Activated B cell treated with CpG ODN at 0.5 μM for 24 hours (primary cell): ENCODE measurements at places on chromosomes 6 and 20. TPM values are rescaled to one million over a fixed set of nuclear protein-coding genes. Genes with fewer than 3 reads are reported as not detected.

DNA sequence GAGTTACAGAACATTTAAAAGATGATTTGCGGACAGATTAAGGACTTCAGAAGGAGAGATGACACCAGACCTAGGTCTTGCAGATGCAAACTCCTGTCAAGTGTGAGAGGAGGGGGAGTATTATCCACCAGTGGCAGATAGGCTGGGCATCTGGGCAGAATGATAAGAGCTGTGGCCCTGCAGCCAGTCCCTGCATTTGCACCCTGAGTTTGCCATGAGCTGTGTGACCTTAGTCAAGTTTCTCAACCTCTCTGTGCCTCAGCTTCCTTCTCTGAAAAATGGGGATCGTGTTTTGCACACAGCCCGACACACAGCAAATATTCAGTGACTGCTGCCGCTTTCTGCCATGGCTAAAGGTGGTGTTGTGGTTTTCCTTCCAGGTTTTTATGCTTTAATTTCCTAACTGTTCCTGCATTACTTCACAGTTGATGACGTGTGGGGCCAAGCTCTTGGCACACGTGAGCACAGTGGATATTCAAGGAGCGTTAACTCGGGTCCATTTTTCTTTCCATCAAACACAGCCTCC, 516.2 kb downstream of the CDH26 start:
- no peak for DNase-seq
- no peaks in the 10 kb centered on the region for H3K27me3 ChIP-seq
- no peak overlapping the region for H3K4me3 ChIP-seq
- no peaks in the 10 kb centered on the region for H3K36me3 ChIP-seq

GRCh38 chr6:7169296-7169721, 61.5 kb downstream of the RREB1 start:
- peaks cover 16% of the 10 kb centered on the region for H3K36me3 ChIP-seq
- no peaks in the 10 kb centered on the region for H3K27me3 ChIP-seq
- H3K4me1 ChIP-seq, result peaks cover 71% of the 10 kb centered on the region
- DNase-seq, result no peak

LRP11 gene
- 0.29 TPM in 2 replicates for total RNA-seq

- peaks cover 14% of the 10 kb centered on the region for H3K27me3 ChIP-seq
- H3K4me3 ChIP-seq, result no peak overlapping the region
- H3K27ac ChIP-seq, result no peak overlapping the region
- H3K4me1 ChIP-seq, result peaks cover 10% of the 10 kb centered on the region
- no peak for DNase-seq
These were observed 569.7 kb upstream of the MARCKS start for GRCh38 chr6:113287396-113287795.

DNA sequence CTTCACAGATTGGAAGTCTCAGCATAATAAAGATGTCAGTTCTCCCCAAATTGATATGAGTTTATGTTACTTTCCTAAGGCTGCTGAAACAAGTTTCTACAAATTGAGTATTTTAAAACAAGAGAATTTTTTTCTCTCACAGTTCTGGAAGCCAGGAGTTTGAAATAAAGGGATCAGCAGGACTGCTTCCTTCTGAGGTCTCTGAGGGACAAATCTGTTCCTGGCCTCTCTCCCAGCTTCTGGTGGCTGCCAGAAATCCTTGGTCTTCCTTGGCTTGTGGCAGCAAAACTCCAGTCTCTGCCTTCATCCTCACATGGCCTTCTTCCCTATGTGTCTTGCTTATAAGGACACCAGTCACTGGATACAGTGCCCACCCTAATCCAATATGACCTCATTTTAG, 136.1 kb downstream of the TFAP2A start:
- no peaks in the 10 kb centered on the region for H3K4me1 ChIP-seq
- DNase-seq, result no peak
- H3K4me3 ChIP-seq, result no peak overlapping the region
- H3K27me3 ChIP-seq, result no peaks in the 10 kb centered on the region

- no peaks in the 10 kb centered on the region for H3K27me3 ChIP-seq
- no peak for DNase-seq
- no peaks in the 10 kb centered on the region for H3K36me3 ChIP-seq
These were observed 25.9 kb downstream of the PLAGL2 start for GRCh38 chr20:32181606-32182005.

DNA sequence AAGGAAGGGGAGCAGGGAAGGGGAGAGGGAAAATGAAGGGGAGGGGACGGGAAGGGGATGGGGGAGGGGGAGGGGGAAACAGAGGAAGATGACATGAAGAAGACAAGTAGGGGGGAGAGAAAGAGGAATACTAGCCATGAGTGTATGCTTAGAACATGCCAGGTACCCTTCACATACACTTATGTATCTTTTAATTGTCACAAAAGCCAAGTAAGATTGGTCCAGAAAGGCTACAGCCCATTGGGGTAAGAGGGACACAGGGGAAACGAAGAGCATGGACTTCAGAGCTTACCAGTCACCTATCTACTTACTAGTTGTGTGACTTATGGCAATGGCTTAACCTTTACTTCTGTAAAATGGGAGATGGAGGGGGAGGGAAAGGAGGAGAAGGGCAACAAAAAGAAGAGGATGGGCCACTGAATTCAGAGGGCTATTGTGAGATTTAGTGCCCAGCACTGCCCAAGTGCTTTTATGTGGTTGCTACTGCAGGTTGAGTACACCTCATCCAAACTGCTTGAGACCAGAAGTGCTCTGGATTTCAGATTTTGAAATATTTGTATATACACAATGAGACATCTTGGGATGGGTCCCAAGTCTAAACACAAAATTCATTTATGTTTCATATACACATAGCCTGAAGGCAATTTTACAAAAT, 90.3 kb downstream of the ARHGAP18 start:
- H3K4me1 ChIP-seq, result no peaks in the 10 kb centered on the region
- DNase-seq, result no peak

DNA sequence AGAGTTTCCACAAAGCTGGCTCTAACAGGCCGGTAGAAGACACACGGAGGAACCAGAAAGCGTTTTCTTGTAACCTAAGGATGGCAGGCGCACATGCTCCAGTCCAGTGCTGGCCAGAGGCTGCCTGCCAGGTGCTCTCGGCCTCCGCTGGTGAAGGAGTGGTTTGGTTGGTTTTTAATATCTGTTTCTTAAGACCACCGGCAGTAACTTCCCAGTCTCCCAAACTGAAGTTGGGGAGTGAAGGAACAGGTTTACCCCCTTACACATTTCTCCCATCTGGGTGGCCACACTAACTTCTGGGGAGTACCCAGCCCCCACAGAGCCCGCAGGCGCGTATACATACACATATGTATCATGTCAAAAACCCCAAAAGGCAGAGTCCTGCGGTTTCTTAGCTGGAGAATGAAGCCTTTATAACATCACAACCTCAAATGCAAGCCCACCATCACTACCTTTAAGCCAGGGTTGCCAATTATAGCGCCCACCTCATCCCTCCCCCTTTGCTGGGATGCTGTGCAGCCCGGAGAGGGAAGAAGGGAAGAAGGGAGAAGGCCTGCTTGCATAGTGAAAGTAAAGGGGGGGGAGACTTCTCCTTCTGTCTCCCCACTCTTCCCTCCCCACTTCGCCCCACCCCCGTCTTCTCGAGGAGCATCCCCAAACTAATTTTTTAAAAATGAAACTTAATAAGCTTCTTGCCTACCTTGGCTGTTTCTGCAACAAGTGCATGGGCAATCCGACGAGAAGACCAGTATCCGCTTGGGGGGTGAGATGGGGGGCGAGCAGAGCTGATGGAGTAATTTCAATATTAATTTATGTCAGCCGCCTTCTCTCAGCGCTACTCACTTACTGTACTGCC, 1.0 kb downstream of the TRERF1 start:
- DNase-seq, result no peak
- peak overlapping the region; percentile 69 for H3K27ac ChIP-seq
- peaks cover 4% of the 10 kb centered on the region for H3K36me3 ChIP-seq
- peaks cover 5% of the 10 kb centered on the region for H3K27me3 ChIP-seq
- H3K4me1 ChIP-seq, result peaks cover 35% of the 10 kb centered on the region
- H3K4me3 ChIP-seq, result peak overlapping the region; percentile 94

ECT2L gene
- total RNA-seq, result not detected in 2 replicates

GRCh38 chr20:38872036-38872435, 54.2 kb upstream of the FAM83D start:
- peak overlapping the region; percentile 97 for H3K27ac ChIP-seq
- no peaks in the 10 kb centered on the region for H3K27me3 ChIP-seq
- H3K4me3 ChIP-seq, result peak overlapping the region; percentile 79

DNA sequence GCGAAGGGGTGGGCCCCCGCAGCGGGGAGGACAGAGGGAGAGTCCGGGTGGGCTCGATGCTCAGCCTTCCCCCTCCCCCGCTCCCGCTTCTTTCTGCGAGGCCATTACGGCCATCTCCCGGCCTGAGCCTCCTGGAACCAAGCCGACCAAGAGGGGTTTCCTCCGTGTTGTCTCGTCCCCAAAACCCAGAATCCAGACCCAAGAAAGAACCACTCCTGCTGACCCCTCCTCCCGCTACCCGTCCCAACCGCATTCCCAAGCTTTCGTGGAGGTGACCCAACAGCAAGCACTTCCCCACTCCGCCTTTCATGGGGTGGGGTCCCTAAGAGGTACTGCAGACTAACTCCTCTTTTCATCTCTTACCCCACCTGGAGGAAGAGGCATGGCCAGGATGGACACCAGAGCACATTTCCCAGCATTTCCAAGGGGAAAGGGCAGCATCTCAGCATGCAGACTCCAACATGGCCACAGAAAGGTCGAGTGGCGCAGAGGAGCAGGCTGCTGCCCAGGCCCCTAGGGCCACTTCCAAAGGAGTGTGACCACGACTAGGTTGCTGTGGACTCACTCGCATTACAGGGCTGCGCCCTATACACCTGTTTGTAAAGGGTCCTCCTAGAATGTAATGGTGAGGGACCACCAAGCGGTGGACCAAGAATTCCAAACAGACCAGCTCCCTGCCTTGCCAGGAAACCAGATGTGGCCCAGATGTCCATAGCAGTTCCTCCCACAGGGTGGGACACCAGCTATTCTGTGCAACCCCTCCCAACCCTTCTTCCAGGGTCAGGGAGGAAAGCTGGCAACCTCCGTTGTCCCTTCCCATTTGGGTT, 53.4 kb downstream of the MRPL14 start:
- H3K4me3 ChIP-seq, result peak overlapping the region; percentile 66
- no peaks in the 10 kb centered on the region for H3K36me3 ChIP-seq
- H3K4me1 ChIP-seq, result peaks cover 20% of the 10 kb centered on the region
- DNase-seq, result no peak

DCBLD1 gene
- 0.15 and 0.31 TPM in 2 replicates for total RNA-seq

TTLL9 gene
- 0.60 and 0.61 TPM in 2 replicates for total RNA-seq

CPNE5 gene
- total RNA-seq, result 57.8 and 59.1 TPM in 2 replicates
